Calu3 (cell line): ENCODE measurements at places on chromosomes 4 and X. TPM values are rescaled to one million over a fixed set of nuclear protein-coding genes. Genes with fewer than 3 reads are reported as not detected.

DNA sequence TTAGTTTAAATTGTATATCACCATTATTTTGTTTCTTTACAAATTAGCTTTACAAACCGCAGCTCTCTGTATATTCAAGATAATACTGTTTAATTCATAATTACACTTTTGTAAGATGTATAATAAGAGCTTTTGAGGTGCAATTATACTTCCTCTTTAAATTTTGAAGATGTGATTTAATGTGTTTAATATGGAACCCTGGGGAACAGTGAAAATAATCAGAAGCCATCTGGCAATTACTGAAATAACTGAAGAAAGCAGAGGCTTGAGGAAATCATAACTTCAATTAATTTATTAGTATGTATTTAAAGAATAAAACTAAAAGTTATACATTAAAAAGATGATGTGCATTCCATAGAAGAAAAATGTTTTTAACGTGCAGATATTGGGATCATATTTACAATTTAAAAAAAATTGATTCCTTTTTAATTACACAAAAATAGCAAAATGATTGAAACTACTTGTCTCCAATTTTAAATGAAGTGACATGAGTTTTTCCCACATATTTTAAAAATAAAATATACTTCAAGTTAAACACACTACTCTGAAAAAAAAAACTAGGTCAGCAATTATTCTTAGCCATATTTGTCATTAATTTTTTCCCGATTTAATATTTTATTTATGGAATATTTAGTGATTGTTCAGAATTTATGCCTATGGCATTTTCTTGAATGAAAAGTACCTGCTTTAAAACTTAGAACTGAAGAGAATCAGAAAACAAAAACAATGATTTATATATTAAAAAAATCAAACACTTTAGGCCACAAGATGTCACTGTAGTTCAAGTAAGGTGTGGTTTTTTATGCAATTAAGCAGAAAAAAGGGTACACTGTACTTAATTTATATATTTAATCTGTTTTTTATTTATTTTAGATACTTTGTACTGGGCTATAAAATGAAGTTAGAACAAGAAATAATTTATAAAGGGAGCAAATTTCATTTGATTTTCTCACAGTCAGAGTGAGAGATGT, 942.7 kb upstream of the NDST4 start:
- H3K27ac ChIP-seq = no peak overlapping the region
- H3K27me3 ChIP-seq = no peaks in the 10 kb centered on the region
- H3K36me3 ChIP-seq = no peaks in the 10 kb centered on the region
- H3K4me3 ChIP-seq = no peak overlapping the region
- DNase-seq = no peak

- no peaks in the 10 kb centered on the region for H3K36me3 ChIP-seq
- no peaks in the 10 kb centered on the region for H3K27me3 ChIP-seq
- DNase-seq = no peak
- no peak overlapping the region for H3K27ac ChIP-seq
These were observed 79.4 kb upstream of the SPRY1 start for GRCh38 chr4:123317211-123317610.

- H3K36me3 ChIP-seq = no peaks in the 10 kb centered on the region
- no peak overlapping the region for H3K27ac ChIP-seq
These were observed 1571.9 kb downstream of the ADGRL3 start for GRCh38 chr4:62771983-62772557.

DNA sequence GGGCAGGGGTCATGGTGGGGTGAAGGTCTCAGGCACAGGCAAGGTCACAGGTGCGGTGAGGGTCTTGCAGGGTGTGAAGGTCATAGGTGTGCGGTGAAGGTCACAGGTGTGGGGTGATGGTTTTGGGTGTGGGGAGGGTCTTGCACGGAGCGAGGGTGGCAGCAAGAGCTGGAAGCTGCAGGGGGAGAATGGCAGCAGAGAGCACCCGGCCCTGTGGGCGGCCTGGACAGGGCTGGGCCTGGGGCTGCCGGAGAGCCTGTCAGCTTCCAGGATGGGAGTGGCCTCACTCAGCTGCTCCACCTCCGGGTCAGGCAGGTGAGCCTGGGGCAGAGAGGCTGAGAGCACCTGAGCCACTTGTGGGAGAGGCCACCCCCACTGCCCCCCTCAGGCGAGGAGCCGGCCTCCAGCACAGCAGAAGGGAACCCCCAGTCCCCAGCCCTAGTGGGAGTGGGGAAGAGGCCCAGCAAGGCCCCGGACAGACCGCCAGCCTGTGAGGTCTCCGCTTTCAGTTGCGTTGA, 1.5 kb downstream of the MSANTD1 start:
- no peak overlapping the region for H3K27ac ChIP-seq
- no peak overlapping the region for H3K4me3 ChIP-seq
- no peaks in the 10 kb centered on the region for H3K4me1 ChIP-seq
- H3K27me3 ChIP-seq = no peaks in the 10 kb centered on the region
- H3K36me3 ChIP-seq = peaks cover 5% of the 10 kb centered on the region
- DNase-seq = no peak

The FGF16 gene
- not detected in 2 replicates for total RNA-seq
